ENCODE measurements at places on chromosomes 5 and 9.

DNA sequence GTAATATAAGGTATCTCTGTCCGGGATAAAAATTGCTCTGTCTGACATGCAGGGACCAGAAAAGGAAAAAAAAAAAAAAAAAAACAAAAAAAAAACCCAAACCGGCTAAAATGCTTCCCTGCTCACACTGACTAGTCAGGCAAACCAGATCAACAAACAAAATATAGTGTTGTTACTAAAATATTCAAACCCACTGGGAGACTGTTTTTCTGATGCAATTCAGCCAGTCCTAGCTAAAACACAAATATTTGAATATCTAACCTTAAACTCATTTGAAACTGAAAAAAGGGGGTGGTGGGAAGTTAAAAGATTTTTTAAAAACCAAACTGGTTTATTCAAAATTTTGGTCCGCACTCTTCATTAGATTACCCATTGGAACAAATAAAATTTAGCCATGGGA is 61.0 kb downstream of the APBA1 start:
- no peak for DNase-seq

GRCh38 chr9:136745389-136746154 is 2.8 kb downstream of the LCN6 start:
- DNase-seq, result no peak

GRCh38 chr9:122360891-122361290 is 9.9 kb upstream of the PTGS1 start:
- no peak for DNase-seq

GRCh38 chr5:13250464-13251291 is 693.8 kb downstream of the DNAH5 start:
- no peak for DNase-seq

DNA sequence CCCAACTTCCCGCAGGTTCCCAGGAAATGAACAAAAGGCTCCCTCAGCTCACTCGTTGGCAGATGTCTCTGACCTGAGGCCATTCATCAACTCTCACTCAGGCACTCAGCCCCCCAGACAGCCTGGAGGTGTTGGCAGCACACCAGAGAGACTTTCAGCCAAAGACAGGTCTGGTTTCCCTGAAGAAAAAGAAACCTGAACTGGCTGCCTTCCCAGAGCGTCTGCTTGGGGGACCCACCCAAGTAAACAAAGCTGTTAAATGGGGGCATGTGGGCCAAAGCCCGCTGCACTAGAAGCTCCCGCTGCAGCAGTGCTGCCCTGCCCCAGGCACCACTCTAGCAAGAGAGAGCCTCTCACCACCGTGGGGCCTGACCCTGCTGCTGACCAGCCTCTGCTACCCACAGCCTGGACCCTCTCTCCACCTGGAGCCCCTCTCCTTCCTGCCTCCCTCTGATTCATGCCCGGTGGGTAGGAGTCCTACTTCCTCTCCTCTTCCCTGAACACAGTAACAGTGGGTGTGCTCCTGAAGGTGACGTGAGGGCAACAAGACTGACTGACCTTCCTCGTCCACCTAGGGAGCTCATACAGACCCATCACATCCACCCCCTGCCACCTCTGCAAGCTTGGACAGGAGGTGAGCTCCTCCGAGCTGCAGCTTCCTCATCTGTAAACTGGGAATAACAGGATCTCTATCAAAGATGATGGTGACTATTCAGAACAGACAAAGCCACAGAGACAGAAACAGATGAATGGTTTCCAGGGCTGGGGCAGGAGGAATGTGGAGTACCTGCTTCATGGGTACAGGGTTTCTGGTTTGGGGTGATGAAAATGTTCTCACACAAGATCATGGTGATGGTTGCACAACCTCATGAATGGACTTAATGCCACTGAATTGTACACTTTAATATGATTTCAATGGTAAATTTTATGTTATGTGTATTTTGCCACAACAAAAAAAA is 31.0 kb upstream of the GABRP start:
- no peak for DNase-seq

GRCh38 chr5:134053840-134054338 is 49.1 kb upstream of the VDAC1 start:
- DNase-seq, result no peak

DNA sequence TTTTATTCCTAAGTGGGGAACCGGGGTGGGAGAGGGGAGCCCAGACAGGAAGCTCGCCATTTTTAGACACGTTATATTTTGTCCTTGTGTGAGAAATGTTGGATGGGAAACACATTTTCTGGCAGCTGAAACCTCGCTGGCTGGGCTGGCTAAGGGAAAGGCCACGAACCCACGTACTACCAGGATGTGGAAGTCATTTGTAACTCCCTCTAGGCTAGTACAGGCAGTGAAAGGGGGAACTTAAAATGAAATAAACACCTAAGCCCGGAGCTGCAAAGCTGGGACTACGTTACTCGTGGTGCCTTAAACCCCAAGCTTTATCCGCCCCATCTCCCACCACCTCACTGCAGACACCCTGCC is 42.5 kb downstream of the TMEM174 start:
- DNase-seq, result no peak

GRCh38 chr5:121315786-121316185 is 535.9 kb upstream of the FTMT start:
- no peak for DNase-seq

GRCh38 chr5:80747922-80748321 is 93.1 kb upstream of the DHFR start:
- no peak for DNase-seq

- no peak for DNase-seq
Measured at GRCh38 chr5:15757103-15757502, 257.1 kb downstream of the FBXL7 start.

GRCh38 chr9:124011460-124012301 is at the start of gene LHX2:
Gene LHX2 (plus strand): TSS chr9:124011768. CDS start chr9:124012349, 581 bp downstream.
- no peak for DNase-seq

GRCh38 chr5:153791339-153791738 is 247.4 kb downstream of the FAM114A2 start:
- no peak for DNase-seq

DNA sequence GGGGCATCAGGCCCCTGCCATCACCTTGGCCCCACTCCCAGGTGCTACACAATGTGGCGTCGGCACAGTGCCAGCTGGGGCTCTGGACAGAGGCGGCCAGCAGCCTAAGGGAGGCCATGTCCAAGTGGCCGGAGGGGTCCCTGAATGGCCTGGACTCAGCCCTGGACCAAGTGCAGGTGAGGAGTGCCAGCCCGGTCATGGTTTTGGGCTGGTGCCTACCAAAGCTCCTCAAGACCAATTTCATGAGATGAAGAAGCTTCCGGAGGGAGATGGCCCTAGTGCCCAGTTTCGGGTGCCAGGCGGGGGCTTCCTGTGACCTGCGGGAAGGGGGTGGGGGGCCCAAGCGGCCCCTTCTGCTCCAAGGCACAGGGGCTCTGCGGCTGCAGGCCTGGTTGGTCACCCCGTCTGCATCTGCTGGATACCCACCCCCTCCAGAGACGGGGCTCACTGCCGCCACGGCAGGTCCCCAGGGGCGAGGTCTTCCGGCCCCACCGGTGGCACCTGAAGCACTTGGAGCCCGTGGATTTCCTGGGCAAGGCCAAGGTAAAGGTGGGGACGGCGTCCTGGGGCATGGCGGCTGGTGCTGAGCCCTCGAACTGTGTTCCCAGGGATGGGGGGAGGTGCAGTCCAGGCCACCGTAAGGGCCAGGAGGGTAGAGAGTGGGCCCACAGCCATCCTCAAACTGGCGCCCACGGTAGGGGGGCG is 5.8 kb downstream of the NOXA1 start:
- no peak for DNase-seq

- DNase-seq, result no peak
Measured at GRCh38 chr5:119270121-119270565, 85.7 kb upstream of the TNFAIP8 start.

DNA sequence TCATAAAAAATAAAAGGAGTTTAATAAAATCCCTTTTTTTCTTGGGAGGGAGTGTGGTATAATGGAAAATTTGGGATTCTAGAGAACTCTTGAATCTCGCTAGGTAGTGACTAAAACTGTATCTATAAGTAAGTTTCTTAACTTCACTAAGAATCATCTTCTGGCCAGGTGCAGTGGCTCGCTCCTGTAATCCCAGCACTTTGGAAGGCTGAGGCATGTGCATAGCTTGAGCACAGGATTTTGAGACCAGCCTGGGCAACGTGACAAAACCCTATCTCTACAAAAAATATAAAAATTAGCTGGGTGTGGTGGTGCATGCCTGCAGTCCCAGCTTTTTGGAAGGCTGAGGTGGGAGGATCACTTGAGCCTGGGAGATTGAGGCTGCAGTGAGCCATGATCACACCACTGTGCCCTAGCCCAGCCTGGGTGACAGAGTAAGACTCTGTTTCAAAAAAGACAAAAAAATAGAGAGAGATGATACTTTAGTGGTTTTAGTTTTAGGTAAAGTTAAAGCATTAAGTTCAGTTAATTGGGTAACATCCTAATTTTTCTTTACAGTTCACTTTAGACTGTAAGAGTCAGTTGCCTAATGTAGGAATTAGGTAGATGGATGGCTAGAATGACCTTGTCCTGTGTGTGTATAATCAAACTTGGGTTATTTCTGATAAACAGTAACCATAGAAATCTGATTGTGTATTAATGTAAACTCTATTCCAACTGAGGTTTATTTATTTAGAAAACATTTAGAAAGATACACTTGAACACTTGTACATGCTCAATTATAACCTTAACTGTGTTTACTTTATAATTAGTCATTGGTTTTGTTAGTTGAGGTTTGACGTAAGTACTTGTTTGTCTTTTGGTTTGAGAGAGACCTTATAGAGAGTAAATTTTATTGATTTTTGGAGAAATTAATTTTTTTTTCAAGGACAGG is 17.8 kb downstream of the UNC13B start:
- DNase-seq, result no peak

- DNase-seq, result no peak
Measured at GRCh38 chr5:170252720-170253350, 20.1 kb downstream of the C5orf58 start.

GRCh38 chr5:106392766-106393165 is 1278.0 kb downstream of the EFNA5 start:
- DNase-seq, result no peak

DNA sequence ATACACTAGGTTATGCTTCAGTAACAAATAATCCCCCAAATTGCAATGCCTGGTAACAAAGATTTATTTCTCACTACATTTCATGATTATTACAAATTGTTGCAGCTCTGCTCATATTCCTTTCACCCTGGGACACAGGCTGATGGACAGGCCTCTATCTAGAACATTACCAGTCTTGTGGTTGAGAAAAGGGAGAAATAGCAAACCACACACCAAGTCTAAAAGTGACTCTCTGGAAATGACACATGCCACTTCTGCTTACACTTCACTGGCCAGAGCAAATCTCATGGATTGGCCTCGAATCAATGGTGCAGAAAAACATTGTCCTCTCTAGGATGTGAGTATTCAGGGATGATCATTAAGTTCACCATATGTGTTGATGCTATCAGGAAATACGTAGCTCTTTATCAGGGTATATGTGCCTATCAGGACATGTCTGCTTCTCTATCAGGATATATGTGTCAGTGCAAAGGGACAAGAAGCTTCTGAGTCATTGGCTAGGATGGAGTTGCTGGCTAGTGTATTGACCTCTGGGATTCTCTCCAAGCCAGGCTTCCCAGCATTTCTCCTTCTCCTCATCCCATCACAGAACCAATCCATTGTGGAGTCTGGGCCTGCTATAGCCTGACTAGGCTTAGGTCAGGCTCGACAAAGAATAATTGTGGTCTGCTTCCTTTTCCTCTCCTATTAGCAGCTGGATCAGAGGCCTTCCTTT is 91.1 kb upstream of the CEP78 start:
- no peak for DNase-seq

DNA sequence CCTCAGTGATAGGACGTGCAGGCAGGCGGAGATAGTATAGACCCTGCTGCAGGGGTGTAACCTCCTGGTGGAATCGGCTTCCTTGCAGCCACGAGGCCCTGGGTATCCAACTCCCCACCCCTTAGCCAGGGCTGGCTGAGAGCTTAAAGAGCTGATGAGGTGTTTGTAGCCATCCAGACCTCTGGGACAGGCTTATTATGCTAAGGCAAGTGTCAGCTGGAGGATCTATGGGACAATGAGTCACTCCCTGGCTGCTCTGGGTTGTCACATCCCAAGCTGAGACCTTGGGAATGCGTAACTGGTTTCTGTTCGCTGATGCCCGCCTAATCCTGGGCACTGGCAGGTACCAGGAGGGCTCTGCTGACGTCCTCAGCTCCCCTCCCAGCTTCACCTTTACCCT is 38.9 kb downstream of the DAB2IP start:
- DNase-seq, result no peak

GRCh38 chr5:81365541-81365940 is 28.4 kb downstream of the ACOT12 start:
- DNase-seq, result no peak

DNA sequence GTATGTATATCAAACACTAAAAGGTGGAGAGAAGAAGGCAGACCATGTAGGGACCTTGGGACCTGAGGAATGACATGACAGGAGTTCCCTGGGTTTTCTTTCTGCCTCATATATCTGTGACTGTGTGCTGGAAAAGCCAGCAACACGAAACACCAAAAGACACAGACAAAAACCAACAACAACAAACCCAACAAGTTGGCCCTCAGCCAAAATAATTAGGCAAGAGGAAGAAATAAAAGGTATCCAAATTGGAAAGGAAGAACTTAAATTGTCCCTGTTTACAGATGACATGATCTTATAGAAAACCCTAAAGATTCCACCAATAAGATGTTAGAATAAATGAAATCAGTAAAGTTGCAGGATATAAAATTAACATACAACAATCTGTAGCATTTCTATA is 21.7 kb downstream of the ABO start:
- DNase-seq, result no peak

- no peak for DNase-seq
Measured at GRCh38 chr5:35248843-35249780, 18.8 kb upstream of the PRLR start.

DNA sequence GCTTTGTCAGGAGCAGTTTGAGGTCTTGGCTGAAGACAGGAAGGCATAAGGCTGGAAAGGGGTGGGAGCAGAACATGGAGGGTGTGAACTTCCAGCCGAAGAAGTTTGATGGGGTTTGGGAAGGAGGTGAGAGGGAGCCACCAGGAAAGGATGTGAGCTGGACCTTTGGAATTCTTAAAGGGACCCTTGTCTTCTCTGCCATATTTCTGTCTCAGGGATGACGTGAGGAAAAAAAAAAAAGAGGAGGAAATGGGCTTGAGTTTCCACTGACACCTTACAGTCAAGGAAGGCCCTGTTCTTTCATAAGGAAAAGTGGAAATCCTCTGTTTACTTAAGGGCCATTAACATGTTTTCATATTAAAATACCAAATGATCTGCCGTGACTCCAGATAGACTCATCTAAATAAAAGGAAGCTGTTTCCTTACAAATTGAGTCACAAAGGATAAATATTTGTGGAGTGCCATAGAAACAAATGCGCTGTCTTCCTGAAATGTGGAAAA is 132.1 kb downstream of the PALM2AKAP2 start:
- no peak for DNase-seq

Measured in stimulated activated CD4-positive, alpha-beta T cell treated with anti-CD3 and anti-CD28 coated beads, Interleukin-15, amount 100 ng/mL, for 48 hours (primary cell).